ENCODE measurements at places on chromosomes 6 and 20.

DNA sequence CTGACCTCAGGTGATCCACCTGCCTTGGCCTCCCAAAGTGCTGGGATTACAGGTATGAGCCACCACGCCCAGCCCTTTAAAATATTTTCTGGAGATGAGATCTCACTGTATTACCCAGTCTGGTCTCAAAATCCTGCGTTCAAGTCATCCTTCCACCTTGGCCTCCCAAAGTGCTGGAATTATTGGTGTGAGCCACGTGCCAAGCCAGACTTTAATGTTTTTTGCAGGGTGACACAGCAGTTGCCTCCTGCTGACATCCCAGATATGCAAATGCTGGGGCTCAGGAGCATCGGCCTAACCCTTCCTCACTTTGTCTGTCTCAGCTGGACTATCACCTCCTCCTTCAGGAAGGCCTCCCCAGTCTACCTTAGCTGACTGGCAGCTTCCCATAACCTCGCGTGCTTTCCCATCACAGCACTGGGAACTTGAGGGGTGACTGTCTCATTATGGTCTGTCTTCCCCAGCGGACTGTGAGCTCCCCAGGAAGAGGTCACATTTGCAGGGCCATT, 14.3 kb upstream of the ID1 start:
- DNase-seq: no peak

GRCh38 chr6:163789199-163789810, 374.8 kb downstream of the QKI start:
- no peak for DNase-seq

GRCh38 chr20:19812056-19812455, 54.0 kb downstream of the RIN2 start:
- DNase-seq: no peak

DNA sequence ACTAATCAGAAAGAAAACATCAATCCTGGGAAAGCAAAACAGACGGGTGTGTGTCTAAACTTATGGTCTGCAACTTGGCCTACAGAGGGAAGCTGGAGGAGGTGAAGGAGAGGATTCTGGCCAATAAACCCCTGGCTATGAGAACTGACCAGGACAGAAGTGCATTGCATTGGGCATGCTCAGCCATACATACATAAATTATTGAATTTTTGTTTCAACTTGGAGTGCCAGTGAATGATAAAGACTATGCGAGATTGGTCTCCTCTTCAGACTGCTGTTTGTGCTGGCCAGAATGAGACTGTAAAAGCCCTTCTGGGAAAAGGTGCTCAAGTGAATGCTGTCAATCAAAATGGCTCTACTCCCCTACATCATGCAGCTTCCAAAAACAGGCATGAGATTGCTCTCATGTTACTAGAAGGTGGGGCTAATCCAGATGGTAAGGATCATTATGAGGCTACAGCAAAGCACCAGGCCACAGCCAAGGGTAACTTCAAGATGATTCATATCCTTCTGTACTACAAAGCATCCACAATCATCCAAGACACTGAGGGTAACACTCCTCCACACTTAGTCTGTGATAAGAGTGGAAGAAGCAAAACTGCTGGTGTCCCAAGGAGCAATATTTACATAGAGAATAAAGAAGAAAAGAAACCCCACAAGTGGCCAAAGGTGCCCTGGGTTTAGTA, 17.4 kb downstream of the ADNP start:
- DNase-seq: no peak

- no peak for DNase-seq
Observed at GRCh38 chr6:35011096-35012041, 122.3 kb downstream of the ANKS1A start.

- DNase-seq: no peak
Observed at GRCh38 chr6:25869840-25870239, 4.2 kb downstream of the SLC17A3 start.

- DNase-seq: peak; percentile 71
Observed at GRCh38 chr20:21505161-21505809, 8.6 kb downstream of the NKX2-2 start.

DNA sequence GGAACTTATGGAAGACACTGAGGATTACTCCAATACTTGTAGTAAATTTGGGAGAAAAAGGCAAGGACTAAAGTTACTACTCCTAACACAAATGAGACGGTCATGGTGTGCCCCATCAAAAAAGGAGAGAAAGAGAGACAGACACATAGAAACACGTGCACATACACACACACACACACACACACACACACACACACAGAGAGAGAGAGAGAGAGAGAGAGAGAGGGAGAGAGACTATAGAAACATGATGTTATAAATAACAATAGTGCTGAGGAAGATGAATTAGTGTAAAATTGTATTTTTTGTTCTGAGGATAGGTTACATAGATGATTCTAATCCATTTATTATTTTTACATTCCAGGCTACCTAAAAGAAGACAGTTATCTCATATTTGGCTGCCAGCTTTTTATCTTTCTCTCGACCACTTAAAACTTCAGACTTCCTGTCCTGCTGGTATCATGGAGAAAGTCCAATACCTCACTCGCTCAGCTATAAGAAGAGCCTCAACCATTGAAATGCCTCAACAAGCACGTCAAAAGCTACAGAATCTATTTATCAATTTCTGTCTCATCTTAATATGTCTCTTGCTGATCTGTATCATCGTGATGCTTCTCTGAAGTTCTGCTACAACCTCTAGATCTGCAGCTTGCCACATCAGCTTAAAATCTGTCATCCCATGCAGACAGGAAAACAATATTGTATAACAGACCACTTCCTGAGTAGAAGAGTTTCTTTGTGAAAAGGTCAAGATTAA, 10.5 kb downstream of the PLN start:
- DNase-seq: no peak

- DNase-seq: no peak
Observed at GRCh38 chr6:73798592-73798991, 102.6 kb downstream of the CD109 start.

- no peak for DNase-seq
Observed at GRCh38 chr6:129497481-129498441, 212.2 kb downstream of the ARHGAP18 start.

DNA sequence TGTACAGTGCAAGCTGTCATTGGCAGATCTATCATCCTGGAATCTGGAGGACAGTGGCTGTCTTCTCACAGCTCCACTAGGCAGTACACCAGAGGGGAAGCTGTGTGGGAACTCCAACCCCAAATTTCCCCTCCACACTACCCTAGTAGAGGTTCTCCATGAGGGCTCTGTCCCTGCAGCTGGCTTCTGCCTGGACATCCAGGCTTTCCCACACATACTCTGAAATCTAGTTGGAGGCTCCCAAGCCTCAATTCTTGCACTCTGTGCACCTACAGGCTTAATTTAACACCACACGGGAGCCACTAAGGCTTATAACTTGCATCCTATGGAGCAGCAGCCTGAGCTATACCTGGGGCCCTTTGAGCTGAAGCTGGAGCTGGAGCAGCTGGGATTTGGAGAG, 43.0 kb upstream of the TRIM39 start:
- DNase-seq: no peak

- no peak for DNase-seq
Observed at GRCh38 chr6:166418691-166419143, 36.0 kb upstream of the MPC1 start.

GRCh38 chr6:40988634-40989033, 50.4 kb downstream of the UNC5CL start:
- no peak for DNase-seq
